ENCODE measurements at places on chromosomes 12 and 14.

GRCh38 chr12:130114952-130115351 lies 47.3 kb upstream of the FZD10 start:
- no peak for DNase-seq

GRCh38 chr14:75615200-75615599 lies 36.8 kb downstream of the FLVCR2 start:
- DNase-seq, result no peak

GRCh38 chr14:88879022-88879421 lies 54.6 kb downstream of the TTC8 start:
- no peak for DNase-seq

DNA sequence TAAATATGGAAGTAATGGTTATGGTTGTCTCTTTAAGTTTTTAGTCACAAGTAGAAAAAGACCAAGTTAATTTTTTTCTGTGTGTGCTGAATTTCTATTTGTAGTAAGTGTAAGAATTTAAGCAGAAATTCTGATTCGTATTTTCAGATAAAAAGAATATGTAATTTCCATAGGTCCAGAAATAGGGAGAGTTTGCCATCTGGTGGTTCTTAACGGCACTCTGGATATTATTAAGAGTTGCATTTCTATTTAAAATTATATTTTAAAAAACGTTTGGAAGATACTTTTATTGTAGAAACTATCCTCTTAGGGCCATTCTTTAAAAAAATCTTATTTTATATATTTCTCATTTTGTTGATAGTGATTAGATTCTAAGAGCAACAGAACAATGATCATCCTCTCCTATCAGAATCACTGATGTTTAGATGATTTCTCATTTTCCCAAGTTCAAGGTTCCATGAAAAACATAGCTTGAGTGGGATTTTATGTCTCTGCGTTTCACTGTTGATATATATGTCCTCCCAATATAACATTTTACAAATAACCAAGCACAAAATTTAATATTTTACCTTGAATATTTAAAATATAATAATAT lies 88.3 kb downstream of the LRRK2 start:
- no peak for DNase-seq

DNA sequence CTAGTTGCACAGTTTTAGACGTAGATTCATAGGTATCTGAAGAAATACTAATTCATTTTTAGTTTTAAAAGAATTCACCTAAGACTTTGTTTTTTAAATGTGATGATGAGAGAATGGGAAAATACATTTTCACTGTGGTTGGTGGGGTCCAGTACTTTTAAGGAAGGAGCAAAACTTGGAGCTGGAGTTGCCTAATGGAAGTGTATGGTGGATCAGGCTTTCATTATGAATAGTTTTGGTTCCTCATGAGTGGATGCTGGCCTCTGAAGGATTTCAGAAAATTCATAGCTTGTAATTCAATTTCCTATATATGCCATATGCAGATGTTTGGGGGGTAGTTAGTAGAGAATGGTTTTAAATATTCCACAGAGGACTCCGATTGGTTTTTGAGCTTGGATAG lies 27.1 kb downstream of the STK38L start:
- DNase-seq, result no peak

DNA sequence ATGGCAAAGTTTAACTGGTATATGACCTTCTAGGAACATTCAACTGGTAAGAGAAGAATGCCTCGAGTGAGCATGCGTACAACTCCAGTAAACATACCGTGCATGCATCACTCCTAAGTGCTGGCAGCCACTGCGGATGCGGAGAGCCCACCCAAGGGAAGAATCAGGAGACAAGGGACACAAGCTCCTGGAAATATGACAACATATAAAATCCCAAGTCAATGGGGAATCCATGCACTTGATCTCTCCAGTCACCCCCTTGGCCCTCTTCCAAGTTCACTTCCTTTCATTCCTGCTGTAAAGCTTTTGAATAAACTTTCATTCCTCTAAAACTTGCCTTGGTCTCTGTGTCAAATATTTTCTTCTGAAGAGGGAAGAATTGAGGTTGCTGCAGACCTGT lies 168.7 kb upstream of the TMCC3 start:
- DNase-seq, result no peak

DNA sequence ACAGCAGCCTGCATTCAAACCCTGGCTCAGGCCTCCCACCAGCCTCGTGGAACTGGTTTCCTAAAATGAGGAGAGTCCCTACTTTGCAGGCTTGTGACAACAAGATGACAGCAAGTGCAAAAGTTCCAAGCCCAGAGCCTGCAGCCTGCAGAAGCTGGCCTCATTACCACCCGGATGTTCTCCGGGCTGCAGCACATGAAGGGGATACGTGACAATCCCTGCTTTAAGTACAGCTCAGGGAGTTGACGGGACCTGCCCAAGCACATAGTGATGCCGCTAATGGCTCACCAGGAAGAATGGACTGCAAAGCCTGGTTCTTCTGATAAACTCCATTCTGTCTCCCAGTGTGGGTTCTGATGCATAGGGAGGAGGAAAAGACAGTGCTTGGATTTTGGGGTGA lies 15.0 kb downstream of the SSH1 start:
- no peak for DNase-seq

DNA sequence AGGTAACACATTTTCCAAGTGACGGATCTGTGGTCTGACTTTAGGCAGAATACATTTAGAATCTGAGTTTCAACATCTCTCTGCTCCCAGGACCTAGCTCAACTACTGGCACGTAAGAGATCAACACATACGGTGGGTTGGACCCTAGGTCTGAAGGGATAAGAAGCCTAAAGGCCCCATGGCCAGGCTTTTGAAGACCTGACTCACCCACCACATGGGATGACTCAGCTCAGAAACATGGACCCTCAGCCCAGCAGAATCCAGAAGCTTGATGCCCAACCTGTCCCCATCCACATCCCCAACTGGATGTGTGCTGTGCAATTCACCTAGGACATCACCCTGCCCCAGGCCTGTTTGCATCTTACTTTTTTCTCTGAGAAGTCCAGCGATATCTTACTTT lies 770.2 kb downstream of the BCL11B start:
- DNase-seq, result no peak

DNA sequence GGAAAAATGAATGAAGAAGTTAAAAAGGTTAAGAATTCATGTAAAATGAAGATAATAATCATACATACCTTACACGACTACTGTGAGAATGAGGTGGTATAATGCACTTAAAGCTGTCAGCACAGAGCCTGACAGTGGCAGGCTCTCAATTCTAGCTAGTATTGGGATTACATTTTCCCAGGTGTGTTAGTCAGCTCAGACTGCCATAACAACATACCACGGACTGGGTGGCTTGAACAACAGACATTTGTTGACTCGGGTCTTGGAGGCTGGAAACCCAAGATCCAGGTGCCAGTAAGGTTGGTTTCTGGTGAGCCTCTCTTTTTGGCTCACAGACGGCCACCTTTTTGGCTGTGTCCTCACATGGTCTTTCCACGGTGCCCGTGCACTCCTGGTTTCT lies 167.8 kb downstream of the CHST11 start:
- DNase-seq, result no peak

Measured in central memory CD4-positive, alpha-beta T cell (primary cell).